ENCODE measurements at places on chromosomes 5 and 9.

DNA sequence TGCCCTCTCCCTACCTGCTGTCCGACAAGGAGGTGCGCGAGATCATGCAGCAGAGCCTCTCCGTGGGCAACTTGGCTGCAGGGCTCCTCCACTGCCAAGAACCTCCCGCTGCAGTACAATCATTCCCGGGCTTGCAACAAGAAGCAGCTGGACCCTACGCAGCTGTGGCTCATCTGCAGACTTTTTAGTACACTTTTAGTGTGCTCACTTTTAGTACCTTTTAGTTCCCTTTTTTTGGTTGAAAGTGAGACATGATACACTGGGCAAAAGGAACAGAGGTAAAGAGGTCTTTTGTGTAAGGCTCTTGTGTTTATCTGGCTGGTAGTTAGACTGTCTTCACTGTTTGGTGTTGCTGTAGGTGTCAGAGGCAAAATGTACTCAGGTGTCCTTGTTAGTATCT is 58.1 kb upstream of the SPTLC1 start:
- no peaks in the 10 kb centered on the region for H3K36me3 ChIP-seq
- no peaks in the 10 kb centered on the region for H3K4me1 ChIP-seq
- no peak overlapping the region for H3K4me3 ChIP-seq
- no peak overlapping the region for H3K27ac ChIP-seq
- DNase-seq = no peak

DNA sequence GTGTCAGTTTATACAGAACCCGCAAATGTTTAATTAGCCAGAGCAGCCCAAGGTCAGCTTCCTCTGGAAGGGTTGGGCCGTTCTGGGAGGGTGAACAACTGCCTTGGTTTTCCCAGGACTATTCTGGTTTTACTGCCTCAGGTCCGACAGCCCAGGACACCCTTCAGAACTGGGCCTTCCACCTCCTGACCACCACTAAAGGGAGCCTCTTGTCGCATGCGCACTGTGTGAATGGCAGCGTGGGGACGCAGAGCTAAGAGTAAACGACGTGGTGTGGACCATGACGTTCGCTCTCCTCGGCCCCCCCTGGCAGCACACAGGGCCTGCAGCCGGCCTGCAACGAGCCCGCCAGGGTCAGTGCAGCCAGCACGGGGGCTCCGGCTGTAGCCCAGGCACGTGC is 214.9 kb downstream of the FANCC start:
- no peak overlapping the region for H3K4me3 ChIP-seq
- no peaks in the 10 kb centered on the region for H3K27me3 ChIP-seq
- H3K36me3 ChIP-seq = peaks cover 60% of the 10 kb centered on the region
- DNase-seq = no peak
- peaks cover 46% of the 10 kb centered on the region for H3K4me1 ChIP-seq
- no peak overlapping the region for H3K27ac ChIP-seq

DNA sequence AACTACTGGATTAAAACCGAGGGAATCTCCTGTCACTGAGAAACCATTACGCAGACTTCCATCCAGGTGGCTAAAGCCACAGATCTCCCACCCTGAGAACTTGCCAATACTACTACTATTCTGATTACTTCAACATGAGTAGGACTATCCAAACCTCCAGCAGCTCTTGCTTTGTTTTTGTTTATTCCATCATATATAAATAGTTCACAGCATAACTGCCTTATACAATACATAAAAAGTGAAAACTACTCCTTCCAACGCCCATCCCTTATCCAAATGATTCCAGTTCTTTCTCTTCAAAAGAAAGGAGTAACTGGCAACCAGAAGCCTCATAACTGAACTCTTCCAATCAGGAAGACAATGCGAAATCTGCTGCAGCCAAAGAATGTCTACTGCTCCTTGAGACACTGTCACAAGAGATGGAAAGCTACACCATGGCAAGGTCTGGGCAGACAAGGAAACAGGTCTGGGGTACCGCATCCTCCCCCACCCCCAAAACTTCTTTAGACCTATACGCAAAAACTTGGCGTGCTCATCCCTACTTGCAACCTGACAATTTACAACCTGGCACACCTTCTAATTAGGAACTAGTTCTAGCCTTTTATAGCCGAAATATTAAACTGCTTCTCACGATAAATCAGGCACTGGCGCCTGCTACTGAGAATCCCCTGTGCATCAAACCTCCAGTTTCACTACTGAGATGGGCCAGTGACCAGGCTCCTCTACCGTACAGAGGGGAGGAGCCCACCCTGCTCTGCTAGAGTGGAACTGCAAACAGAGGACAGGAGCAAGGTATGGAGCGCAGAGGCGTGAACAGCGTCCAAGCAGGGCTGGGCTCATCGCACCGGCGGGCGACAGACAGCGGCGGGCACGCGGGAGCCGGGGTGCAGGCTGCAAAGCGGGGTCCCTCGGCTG is 986 bp downstream of the PLPP1 start:
- peaks cover 6% of the 10 kb centered on the region for H3K36me3 ChIP-seq
- H3K27me3 ChIP-seq = no peaks in the 10 kb centered on the region
- no peak for DNase-seq
- no peak overlapping the region for H3K27ac ChIP-seq
- H3K4me3 ChIP-seq = peak overlapping the region; percentile 82

GRCh38 chr5:135386886-135387628 is 12.0 kb downstream of the MACROH2A1 start:
- no peak overlapping the region for H3K4me3 ChIP-seq
- H3K27me3 ChIP-seq = no peaks in the 10 kb centered on the region
- H3K27ac ChIP-seq = peak overlapping the region; percentile 1
- H3K4me1 ChIP-seq = peaks cover 27% of the 10 kb centered on the region
- DNase-seq = no peak

DNA sequence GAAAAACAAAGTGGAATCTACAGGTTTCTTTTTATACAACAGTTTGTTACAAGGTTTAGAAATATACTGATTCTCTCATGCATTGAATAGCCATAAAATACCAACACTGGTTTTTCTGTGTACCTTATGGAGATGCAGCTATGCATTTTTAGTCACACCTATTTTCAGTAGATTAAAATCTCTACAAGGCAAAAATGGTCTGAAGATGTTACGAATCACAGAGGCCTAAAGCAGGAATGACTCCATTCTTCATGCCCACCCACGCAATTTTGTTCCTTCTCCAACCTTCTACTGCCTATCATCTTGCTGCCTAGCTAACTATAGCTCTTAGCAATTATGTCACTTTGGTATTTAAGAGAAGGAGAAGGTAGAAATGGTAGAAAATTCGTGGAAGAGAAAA is 9.9 kb downstream of the PLK2 start:
- peaks cover 3% of the 10 kb centered on the region for H3K4me1 ChIP-seq
- no peak for DNase-seq
- no peaks in the 10 kb centered on the region for H3K27me3 ChIP-seq
- H3K27ac ChIP-seq = no peak overlapping the region
- peaks cover 40% of the 10 kb centered on the region for H3K36me3 ChIP-seq

DNA sequence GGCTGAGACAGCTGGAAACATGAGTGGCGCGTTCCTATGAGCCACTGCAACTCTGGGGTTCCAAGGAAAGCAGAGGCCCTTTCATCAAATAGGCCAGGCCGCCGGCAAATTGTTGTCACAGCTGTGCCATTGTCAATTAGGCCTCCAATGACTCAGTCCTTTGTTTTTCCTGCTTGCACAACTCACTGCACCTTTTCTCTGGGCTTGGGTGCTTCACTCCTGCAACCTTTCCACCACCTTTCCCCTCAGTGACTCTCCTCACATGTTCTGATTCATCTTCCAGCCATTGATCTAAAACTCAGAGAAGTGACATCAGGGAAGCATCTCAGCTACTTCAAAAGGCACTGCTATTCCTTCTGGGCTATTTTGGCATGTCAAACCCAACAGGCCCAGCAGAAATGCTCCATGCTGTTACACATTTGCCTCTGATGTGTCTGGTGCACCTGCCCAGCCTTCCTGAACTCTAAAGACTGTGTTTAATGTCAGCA is 653.7 kb downstream of the NR2F1-AS1 start:
- DNase-seq = no peak
- H3K27me3 ChIP-seq = no peaks in the 10 kb centered on the region
- no peaks in the 10 kb centered on the region for H3K36me3 ChIP-seq
- no peak overlapping the region for H3K4me3 ChIP-seq
- no peaks in the 10 kb centered on the region for H3K4me1 ChIP-seq
- no peak overlapping the region for H3K27ac ChIP-seq

DNA sequence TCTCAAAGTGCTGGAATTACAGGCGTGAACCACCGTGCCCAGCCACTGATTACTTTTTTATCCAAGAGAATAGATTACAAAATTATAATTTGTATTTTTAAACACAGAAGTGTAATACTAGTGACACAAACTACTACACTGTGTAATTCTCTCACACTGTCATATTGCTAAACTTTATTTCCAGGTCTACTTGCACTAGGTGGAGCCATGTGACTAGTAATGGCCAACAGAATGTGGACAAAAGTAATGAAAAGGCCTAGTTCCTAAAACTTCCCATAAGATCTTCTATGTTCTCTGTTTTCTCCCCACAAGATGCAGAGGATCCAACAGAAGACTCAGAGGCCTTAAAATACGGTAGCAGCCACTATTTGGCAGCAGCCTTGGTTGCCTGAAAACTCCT is 27.3 kb downstream of the NADK2 start:
- peaks cover 6% of the 10 kb centered on the region for H3K36me3 ChIP-seq
- H3K4me1 ChIP-seq = peaks cover 10% of the 10 kb centered on the region
- DNase-seq = no peak
- no peaks in the 10 kb centered on the region for H3K27me3 ChIP-seq

DNA sequence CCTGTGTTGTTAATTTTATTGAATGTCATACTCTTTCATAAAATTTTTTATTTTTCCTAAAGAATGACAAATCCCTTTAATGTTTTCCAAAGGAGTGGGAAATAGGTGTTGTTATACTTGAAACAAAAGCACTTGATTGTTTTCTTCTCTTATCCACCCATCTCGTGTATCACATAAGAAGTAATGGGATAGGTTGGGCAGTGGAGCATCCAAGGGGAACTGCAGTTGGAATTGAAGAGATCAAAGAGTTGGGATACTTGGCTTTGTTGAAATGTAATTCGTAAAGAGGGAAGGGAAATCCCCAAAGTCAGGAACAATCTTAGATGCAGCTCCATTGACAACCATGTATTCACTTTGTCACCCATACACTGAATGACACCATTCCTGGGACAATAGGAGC is 148.0 kb downstream of the PCSK5 start:
- no peak overlapping the region for H3K4me3 ChIP-seq
- no peak for DNase-seq
- H3K36me3 ChIP-seq = peaks cover 3% of the 10 kb centered on the region
- H3K27ac ChIP-seq = no peak overlapping the region
- no peaks in the 10 kb centered on the region for H3K27me3 ChIP-seq

- DNase-seq = no peak
- H3K27me3 ChIP-seq = no peaks in the 10 kb centered on the region
- H3K36me3 ChIP-seq = no peaks in the 10 kb centered on the region
- no peak overlapping the region for H3K4me3 ChIP-seq
Observed at GRCh38 chr9:94654165-94654894, 15.0 kb upstream of the FBP1 start.

- H3K27ac ChIP-seq = no peak overlapping the region
- DNase-seq = no peak
- H3K4me1 ChIP-seq = peaks cover 6% of the 10 kb centered on the region
- no peaks in the 10 kb centered on the region for H3K36me3 ChIP-seq
Observed at GRCh38 chr5:147911427-147911826, 5.1 kb upstream of the C5orf46 start.

DNA sequence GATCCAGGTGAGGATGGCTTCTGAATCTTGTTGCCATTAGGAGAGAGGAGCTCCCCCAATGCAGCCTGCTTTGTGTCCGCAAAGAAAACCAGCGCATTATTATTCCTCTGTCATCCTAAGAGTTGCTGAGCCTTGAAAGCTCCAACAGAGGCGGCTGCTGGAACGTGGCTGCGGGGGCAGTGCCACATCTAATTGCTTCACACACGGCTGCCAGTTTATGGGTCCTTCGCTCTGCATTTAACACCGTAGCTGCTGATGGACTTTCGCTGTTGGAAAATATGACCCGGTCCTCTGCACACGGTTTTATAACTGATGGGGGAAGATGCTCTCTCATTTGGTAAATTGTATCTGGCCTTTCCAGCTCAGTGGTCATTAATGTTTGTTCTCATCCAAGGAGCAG is 38.0 kb downstream of the ZNF622 start:
- no peak overlapping the region for H3K4me3 ChIP-seq
- no peak overlapping the region for H3K27ac ChIP-seq
- H3K27me3 ChIP-seq = peaks cover 10% of the 10 kb centered on the region
- no peak for DNase-seq

All from SJSA1 (cell line).